ENCODE measurements at places on chromosomes 3 and 15. TPM values are rescaled to one million over a fixed set of nuclear protein-coding genes. Genes with fewer than 3 reads are reported as not detected.

The SLC12A1 gene
- total RNA-seq: not detected

The GRM2 gene
- not detected for total RNA-seq

- DNase-seq: no peak
These were observed 24.7 kb downstream of the PLA2G4D start for GRCh38 chr15:42069496-42070278.

DNA sequence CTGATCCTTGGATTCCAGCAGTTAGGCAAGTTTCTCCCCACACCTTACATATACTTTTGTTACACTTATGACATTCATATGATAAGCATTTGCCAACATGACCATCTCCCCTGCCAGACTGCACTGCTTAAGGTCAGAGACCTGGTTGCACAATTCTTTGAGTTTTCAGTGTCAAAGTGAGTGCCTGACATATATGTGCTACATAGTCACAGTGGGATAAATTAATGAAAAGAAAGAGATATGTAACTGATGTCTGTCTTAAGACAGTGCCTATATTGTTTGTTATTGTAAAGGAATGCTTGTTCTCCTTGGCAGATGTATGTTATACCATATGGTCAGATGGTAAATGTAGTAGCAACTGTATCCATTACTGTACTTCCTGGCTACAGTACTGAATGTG lies 3.5 kb upstream of the DCUN1D1 start:
- peak; percentile 11 for DNase-seq

- no peak for DNase-seq
These were observed 160.1 kb downstream of the PLCL2 start for GRCh38 chr3:17044855-17045254.

DNA sequence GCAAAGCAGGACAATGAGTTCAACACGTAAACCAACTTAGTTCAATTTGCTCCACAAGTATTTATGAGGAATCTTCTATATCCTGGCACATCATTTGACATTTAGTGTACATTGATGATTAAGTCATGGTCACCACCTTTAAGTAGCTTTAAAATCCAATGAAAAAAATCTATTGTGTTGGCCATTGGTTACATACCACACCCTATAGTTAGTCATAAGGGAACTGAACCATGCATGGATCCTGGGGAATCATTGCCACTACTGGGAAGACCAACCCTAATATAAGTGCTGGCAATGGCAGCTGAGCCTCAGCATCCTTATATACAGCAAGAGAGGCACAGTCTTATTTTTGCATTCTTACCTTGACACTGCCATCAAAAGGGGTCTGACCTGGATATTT lies 502.5 kb downstream of the MECOM start:
- no peak for DNase-seq

GRCh38 chr3:70982284-70982683 lies 601.2 kb downstream of the FOXP1 start:
- no peak for DNase-seq

The GREM1 gene
- 30.7 TPM for total RNA-seq

DNA sequence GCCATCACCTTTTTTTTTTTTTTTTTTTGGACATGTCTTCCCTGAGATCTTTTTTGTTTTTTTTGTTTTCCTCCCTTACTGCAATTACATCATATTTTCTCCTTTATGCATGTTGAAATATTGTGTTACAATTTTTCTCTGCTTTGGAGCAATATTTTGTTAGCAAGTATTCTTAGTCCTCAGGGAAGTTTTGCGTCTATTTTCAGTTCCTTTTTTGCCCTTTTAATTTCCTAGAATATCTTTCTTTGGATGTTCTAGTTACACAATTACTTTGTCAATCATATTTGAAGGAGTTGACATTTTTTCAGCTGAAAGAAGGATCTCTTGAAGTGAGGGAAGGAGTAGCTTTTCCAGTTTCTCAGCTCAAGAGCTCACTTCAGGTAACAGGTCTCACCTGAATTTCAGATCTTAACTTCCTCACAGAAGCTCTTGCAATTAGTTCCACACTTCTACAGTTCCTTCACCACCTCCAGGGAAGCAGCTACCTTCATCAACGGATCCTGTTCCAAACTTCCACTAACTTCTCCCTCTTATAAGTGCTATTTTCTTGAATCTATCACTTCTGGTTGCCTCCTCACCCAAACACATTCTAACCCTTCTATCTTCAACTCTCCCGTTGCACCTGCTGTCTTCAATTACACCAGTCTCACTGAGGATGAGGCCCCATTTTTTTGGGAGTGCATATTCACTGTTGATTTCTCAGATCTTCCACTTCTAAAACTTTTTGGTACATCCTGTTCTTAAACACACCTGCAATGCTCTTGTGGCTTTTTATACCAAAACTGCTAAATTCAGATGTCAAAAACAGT lies 57.8 kb upstream of the CPOX start:
- no peak for DNase-seq

The ILDR1 gene
- not detected for total RNA-seq

DNA sequence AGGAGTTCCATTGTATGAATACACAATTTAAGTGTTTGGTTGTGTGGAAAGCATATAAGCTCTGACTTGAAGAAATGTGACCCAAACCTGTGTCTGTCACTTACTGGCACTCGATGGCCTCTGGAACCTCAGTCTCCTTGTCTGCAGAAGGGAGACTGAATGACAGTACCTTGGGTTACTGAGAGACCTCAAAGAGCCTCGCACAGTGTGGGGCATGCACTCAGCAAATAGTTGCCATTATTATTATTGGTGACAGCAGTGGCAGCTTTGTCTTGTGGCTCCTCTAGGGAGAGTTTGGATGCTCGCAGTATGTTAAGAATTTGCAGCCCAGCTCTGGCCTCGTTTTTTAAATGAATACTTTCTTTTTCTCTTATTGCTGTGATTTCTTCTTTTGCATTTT lies 43.4 kb downstream of the EEFSEC start:
- no peak for DNase-seq

- DNase-seq: no peak
These were observed 12.0 kb upstream of the GNB4 start for GRCh38 chr3:179463319-179463718.

The GNAT1 gene
- total RNA-seq: not detected

DNA sequence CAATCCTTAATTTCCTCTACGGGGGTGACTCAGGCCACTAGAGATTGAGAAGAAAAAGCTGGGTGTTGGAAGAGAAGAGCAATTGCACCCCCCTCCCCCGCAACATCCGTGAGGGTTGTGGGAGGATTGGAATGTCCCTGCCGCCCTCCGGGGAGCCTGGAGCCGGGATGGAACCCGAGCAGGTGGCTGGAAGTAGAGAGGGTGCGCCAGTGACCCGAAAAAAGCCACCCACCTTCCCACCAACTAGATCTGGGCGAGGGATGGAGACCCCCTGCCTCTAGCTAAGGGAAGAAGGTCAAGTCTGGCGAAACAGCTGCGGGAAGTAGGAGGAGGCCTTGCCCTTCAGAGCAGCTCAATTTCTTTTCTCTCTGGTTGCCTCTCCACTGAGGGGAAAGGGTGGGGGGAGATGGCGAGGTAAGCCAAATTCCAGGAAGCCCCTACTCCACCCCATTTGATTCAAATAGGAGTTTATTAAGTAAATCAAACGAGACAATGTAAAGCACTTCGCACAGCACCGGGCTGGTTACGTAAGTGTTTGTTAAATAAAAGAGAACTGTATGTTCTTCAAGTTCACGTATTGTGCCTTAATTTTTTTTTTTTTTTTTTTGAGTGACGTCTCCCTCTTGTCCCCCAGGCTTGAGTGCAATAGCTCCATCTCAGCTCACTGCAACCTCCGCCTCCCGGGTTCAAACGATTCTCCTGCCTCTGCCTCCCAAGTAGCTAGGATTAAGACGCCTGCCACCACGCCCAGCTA lies 1.1 kb upstream of the WWTR1 start:
- DNase-seq: no peak

DNA sequence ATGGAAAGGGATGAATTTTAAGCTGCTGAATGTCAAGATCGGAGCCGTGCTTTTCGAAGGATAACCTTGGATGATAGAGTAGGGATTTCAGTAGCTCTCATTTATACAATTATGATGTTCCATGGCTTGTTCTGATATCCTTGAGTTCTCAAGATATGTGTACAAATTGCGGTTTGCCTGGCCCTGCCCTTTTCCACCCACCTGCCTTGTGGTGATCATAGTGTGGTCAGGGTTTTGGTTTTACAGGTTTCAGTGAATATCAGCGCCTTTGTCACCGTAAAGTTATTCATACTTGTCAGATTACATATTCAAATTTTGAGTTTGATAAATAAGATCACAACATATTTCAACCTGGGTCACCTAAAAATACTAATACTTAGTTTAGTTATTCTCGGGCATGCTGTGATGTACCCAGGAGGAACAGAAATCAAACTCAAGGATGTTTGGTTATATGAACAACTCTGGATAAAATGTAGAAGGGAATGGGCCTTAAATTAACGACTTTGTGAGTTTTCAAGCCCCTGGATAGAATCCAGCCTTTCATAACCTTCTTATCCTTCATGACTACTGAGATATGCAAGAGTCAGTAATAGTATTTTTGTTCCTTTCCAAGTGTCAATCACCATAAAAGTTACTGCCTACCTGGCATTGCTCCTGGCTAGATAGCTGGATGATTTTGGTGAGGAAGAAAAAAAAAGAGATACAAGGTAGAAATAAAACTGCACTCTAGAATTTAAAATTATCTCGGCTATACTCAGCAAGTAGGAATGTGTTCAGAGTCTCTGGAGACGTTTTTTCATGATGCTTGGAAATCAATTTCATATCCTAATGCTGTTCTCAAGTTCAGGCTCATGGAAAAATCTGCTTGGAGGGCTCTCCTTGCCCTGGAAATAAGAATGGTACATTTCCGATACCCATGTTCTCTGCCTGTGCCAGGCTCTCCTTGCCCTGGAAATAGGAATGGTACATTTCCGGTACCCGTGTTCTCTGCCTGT lies 209.2 kb upstream of the TPRG1 start:
- no peak for DNase-seq

DNA sequence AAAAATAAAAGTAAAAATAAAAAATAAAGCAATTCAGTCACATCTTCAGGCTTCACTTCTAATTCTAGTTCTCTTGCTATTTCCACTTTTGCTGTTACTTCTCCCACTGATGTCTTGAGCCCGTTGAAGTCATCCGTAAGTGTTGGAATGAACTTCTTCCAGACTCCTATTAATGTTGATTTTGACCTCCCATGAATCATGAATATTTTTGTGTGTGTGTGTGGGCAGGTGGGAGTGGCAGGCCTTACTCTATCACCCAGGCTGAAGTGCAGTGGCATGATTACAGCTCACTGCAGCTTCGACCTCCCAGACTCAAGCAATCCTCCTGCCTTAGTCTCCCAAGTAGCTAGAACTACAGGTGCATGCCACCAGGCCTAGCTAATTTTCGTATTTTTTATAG lies 10.7 kb downstream of the USP4 start:
- DNase-seq: no peak

DNA sequence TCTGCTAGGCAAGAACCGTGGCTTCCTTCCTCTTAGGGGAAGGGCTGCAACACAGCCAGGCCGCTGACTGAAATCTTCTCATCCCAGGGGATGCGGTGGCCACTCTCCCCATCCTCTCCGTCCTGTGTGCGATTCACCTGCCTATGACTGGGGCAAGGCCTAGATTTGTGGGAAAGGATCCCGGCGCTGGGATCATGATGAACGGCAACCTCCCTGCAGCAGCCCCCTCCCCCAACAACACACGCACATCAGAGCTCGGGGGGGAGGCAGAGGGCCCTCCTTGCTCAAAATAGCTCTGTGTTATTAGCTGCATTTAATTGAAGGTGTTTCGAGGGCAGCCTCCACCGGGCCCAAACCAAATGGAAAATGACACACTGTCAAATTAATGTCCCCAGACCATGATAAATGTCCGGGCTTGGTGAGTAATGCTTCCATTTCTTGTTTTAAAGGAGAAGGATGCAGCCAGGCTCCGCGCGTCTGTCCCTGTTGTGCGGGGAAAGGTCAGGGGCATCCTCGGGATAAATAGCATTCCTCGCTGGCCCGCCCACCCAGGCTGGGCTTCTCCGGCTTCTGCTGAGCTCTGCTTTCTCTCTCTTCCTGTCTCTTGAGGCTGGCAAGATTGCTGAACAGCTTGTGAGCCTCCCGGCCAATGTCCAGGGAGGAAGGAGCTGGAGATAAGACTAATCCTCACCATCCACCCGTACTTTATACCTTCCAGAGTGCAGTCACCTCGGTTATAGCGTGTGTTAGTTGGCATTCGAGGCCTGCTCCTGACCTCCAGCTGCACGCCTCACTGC lies 56.4 kb upstream of the TLE3 start:
- no peak for DNase-seq

The AMOTL2 gene
- total RNA-seq: 180 TPM

GRCh38 chr3:191197761-191198306 lies 1.2 kb upstream of the OSTN start:
- DNase-seq: no peak

DNA sequence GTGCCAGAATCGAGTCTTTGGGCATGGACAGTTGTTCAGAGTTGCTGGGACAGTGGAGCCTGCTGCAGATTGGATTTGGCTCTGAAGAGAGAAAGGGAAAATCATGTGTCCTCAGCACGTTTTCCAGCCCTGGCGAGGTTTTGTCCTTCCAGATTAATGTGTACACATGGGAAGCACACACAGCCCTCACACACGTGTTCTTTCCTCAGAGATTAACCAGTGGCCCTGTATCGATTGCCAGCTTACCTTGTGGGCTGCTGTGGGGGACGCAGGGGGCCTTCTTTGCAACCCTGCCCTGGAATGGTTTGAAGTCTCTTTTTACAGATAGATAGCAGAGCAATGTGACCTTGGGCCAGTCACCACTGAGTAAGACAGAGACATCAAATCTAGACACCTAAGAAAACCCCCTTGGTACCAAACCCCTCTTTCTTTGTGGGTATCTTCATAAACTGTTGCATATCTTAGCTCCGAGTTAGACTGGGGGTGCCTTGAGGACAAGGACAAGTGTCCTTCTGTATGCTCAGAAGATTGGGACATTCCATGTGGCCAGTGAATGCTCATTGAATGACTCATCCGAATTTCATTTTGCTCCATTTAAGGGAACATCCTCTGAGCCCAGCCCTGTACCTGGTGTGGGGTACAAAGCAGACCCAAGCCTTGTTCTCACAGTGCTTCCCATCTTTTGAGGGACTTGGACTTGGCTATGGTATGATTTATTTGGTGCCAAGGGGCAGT lies 48.0 kb downstream of the SMAD6 start:
- DNase-seq: no peak

GRCh38 chr15:63538876-63539275 lies 34.5 kb downstream of the USP3 start:
- DNase-seq: no peak

- no peak for DNase-seq
These were observed 130.0 kb upstream of the SLC2A2 start for GRCh38 chr3:171156401-171157010.

The ADGRG7 gene
- 51.3 TPM for total RNA-seq

The TNFSF10 gene
- total RNA-seq: not detected
